Left renal pelvis (tissue), 4 donors: ENCODE measurements at places on chromosomes 5 and 9. TPM values are rescaled to one million over a fixed set of nuclear protein-coding genes. Genes with fewer than 3 reads are reported as not detected.

- no peak for DNase-seq
Measured at GRCh38 chr5:112549605-112550166, 130.6 kb upstream of the EPB41L4A start.

DNA sequence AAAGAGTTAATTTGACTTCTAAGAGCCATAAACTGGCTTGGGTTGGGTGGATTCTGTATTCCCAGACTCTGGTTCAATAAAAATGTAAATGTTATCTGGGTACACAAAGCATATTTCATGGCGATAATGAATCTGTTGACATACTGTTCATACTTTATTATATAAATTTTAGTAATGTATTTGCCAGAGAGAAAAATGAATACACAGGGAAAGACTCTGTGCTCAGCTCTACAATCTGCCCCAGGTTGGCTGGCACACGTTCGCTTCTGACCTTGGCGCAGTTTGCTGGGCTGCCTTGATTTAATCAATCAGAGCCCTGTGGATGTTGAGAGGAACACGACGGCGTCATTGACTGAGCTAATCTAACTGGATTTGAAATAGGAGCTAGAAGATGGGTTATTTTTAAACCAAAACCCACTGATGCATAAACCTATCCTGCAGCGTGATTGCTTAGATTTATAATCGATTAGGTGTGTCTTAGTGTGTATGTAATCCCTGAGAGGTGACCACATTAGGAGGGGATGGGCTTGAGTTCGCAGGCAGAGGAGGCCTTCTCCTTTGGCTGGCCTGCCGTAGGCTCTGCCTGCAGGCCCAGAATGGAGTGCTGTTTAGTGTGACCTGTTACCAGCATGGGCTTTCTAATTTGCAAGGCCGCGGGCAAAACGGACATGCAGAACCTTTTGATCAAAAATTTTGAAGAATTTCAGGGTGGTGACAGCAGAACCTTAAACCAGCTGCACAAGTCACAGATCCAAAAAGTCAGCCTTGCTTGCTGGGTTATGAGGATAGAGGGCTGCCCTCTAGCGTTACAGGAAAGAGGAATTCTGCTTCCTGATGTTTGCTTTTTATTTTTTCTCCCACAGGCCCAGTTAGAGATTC is 3.9 kb upstream of the ADCY2 start:
- DNase-seq = no peak

Gene SHC3
- polyA plus RNA-seq = 1.2 TPM

DNA sequence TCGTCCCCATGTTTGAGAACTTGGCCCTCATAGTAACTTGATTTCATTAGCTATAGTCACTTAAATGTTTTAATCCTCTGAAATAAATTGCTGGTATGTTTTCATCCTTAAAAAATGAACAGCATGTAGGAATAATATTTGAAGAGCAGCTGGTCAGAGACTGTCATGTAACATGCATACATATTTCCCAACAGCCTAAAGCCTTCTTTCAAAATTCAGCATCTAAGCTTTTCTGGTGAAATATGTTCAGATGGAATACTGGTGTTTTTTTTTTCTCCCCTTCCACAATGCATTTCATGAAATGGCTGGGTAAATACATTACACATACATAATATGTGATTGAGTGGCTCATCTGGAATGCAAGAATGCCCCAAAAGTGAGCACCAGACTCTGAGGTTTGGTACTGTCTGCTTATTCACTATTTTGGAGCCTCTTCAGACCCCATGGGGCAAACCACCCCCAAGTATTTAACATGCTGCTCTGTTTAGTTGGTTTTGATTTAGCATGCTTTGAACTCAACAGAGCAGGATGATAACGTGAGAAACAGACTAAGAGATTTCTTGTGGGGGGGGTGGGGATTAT is 94.0 kb downstream of the SMARCA2 start:
- DNase-seq = no peak
